ENCODE measurements at places on chromosomes 5 and 9.

- no peak for DNase-seq
These were observed 15.1 kb downstream of the BBLN start for GRCh38 chr9:128175102-128175563.

DNA sequence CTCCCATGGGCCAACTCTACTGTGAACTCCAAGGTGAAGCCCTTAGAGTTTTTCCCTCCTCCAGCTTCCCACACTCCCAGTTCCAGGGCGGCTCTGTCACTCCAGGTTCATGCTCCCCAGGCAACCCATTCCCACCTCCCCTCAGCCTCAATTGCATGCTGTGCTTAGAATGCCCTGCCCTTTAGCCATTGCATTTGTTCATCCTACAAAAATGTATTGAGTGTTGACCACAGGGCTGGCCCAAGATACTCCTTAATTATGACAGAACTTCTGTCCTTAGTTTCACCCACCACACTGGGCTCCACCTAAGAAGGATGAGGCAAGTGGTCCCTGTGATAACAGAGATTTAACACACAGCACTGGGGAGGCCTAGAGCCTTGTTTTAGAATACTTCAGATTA is 236.1 kb downstream of the ADAMTSL1 start:
- DNase-seq, result no peak

GRCh38 chr9:112032009-112032408 is 135.4 kb downstream of the UGCG start:
- no peak for DNase-seq

DNA sequence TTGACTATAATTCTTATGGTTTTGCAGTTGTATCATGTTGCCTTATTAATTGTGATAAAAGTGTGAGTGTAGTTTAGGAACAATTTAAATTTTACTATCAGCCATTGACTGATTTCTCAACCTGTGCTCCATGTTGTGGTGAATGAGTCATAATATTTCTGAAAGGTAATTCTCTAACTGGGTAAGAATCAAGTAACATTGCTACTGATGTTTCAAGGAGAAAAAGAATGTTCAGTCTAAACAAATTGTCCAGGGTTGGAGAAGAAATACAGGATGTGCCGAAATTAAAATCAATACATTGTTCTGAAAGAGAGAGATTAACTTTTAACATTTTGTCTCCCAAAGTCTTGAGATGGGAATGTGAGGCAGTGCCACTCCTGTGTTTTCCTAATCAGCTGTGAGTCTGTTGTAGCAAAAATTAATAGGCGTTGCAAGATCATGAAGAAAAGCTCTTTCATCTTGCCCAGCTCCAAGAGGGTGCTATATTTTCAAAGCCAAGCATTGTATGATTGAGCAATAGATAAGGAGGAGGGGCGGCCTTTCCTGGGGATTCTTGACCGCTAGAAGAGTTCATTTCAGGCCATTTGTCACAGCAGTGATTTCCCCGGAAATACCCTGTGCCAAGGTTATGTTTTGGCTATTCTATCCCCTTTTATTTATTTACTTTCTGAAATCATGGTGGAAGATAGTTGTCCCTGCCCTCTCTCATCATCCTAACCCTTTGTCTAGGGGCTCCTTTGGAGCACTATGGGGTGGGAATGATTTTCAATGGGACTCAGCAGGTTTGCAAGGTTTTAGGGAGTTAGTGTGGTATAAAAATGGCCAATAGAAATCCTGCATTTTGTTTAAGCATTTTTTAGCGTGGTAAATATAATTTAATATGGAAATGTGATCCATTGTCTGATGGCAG is 151.6 kb downstream of the FOCAD start:
- no peak for DNase-seq

GRCh38 chr9:22088717-22089061 is 79.6 kb upstream of the CDKN2B start:
- no peak for DNase-seq

GRCh38 chr5:9549941-9550340 is 4.1 kb upstream of the SEMA5A start:
- no peak for DNase-seq

DNA sequence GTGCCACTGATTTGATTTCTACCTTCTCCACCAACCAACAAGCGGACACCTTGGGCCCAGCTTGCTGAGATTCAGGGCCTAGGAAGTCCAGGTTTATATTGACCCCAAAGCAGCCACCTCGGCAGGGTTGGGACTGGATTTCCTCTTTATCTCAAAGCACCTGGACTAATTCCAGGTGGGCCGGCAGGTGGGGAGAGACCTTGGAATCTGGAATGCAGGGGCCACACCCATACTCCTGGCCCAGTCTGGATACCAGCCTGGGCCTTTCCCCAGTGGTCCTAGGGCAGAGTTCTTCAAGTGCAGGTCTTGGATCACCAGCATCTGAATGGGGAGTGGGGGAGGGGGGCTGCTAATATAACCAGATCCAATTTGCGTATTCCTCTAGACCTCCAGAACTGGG is 93.1 kb downstream of the PCDH1 start:
- DNase-seq, result no peak

GRCh38 chr5:126849101-126849678 is 72.3 kb downstream of the LMNB1 start:
- DNase-seq, result no peak

DNA sequence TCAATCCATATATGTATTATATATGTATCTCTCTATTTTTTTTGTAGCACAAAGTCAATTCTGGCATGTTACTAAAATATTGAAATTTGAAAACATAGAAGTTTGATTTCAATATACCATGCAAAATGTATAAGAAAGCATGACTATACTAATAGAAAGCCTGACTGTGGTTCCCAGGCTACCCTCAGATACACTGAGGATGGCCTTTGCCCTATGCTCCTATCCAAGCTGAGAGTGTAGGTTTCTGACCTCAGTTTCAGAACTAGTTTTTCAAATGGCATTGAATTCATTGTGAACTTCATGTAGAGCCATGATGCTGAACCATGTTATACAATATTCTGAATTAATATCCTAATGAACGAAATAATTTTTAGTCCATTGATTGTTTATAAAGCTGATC is 220.4 kb upstream of the IZUMO3 start:
- no peak for DNase-seq

GRCh38 chr9:111039231-111039906 is 1.1 kb upstream of the LPAR1 start:
- no peak for DNase-seq

GRCh38 chr9:37146410-37146809 is 26.0 kb downstream of the ZCCHC7 start:
- DNase-seq, result peak; percentile 20

GRCh38 chr9:33155393-33155792 is 11.7 kb downstream of the B4GALT1 start:
- DNase-seq, result no peak

- DNase-seq, result no peak
These were observed 23.0 kb downstream of the EPB41L4B start for GRCh38 chr9:109297899-109298298.

All from GM10248 (cell line).